Kidney glomerular epithelial cell (primary cell): ENCODE measurements at places on chromosomes 4 and X.
A peak's percentile ranks its signal among the peaks of the same experiment; 100 is the strongest.

DNA sequence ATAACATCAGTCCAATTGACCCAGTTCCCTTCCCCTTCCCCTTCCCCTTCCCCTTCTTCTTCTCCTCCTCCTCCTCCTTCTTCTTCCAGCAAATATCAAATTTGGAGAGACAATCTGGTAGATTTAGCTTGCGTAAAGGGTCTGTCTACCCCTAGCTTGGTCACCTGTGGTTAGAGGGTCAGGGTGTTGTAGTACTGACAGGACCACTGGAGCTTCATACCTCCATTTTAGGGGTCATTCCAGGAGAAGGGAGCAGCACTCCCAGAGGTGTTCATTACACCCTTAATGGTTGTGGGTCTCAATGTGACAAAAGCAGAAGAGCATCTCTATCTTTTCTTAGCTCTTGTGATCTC, 3.7 kb upstream of the FGB start:
- DNase-seq = no peak

- DNase-seq = no peak
Measured at GRCh38 chr4:48792348-48793006, 12.4 kb upstream of the FRYL start.

- DNase-seq = no peak
Measured at GRCh38 chr4:153777421-153777820, 11.5 kb downstream of the SFRP2 start.

- DNase-seq = peak; percentile 23
Measured at GRCh38 chr4:13483768-13484121, 395 bp downstream of the RAB28 start.

DNA sequence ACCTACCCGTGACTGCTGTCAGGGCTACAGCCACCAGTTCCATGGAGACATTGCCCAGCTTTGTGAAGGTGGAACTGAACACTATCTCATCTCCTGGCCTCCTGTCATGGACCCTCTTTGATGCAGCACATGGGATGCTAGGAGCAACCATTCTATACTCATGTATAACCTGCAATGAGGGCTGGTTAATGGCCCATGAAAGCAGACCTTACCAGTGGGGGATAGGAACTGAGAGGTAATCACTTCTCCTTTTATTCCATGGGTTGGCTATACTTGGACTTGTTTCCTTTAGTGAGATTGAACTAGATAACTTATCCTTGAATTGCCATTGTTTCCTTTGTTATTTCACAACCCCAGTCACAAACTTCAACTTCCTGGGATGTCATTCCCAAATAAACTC, 310.6 kb downstream of the BMPR1B start:
- DNase-seq = no peak

- DNase-seq = no peak
Measured at GRCh38 chrX:27903960-27904359, 77.3 kb downstream of the DCAF8L1 start.

GRCh38 chrX:47498411-47498810, 15.4 kb upstream of the ZNF41 start:
- no peak for DNase-seq

GRCh38 chrX:24396236-24396930, 35.9 kb downstream of the SUPT20HL1 start:
- DNase-seq = peak; percentile 61

DNA sequence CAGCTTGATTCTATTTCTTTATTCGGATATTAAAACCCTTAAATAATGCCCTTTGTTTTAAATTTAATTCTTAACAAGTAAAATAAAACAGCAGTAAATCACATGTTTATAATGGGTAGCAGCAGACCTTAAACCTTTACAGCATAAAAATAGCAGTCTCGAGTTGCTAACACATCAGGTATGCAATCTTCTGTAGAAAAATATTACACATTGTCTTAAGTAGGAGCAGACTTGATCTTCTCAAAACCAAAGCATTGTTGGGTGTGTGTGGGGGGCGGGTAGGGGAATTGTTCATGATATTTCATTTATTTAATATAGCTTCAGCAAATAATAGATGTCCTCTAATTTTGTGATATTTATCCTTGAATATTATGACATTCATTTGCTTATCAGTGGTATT, 331.4 kb downstream of the PCDH7 start:
- DNase-seq = no peak

GRCh38 chrX:38599796-38600755, 38.7 kb downstream of the TSPAN7 start:
- no peak for DNase-seq

DNA sequence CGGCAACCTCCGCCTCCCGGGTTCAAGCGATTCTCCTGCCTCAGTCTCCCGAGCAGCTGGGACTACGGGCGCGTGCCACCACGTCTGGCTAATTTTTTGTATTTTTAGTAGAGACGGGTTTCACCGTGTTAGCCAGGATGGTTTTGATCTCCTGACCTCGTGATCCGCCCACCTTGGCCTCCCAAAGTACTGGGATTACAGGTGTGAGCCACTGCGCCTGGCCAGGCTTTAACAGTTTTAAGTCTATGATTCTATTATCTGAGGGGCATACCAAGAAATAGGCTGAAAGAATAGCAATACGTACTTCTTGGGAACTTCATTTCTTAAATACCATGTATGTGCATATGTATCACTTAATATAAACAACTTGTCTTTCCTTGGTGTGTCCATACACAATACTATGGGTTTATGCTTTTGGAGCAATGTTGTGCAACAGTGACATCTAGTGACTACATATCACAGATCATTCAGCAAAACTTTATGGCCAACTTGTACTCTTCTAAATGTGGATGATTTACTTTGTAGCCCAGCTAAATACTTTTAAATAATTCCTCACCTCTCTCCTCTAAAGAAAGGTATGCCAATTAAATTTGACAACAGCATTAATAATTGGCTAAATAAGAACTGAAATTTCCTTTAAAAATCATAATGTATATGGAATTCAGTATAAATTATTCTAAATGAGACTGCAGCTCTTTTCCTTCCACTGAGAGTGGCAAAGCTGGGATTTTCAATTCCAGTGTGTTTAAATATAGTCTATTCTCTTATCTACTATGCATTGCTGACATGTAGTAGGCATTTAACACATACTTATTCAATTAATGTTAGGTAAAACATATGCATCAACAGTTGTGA, 10.4 kb downstream of the SLC9B1 start:
- DNase-seq = peak; percentile 58

GRCh38 chrX:47574076-47574546, 8.1 kb upstream of the TIMP1 start:
- no peak for DNase-seq

GRCh38 chr4:113404841-113405240, 355.4 kb downstream of the ANK2 start:
- DNase-seq = no peak

- no peak for DNase-seq
Measured at GRCh38 chrX:151825007-151825406, 87.7 kb upstream of the MAGEA4 start.

DNA sequence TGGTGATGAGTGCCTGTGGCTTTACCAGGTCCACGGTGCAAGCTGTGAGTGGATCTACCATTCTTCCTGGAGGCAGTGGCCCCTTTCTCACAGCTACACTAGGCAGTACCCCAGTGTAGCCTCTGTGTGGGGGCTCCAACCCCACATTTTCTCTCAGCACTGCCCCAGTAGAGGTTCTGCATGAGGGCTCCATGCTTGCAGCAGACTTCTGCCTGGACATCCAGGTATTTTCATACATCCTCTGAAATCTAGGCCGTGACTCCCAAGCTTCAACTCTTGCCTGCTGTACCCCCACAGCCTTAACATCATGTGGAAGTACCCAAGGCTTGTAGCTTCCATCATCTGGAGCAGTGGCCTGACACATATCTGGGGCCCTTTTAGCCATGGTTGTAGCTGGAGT, 90.1 kb downstream of the SH3BGRL start:
- no peak for DNase-seq

GRCh38 chr4:184400375-184400870, 73.9 kb downstream of the IRF2 start:
- DNase-seq = peak; percentile 40

GRCh38 chrX:346034-346813, 27.6 kb upstream of the GTPBP6 start:
- no peak for DNase-seq

- no peak for DNase-seq
Measured at GRCh38 chrX:130285069-130285620, 16.4 kb upstream of the ZNF280C start.

GRCh38 chr4:153138736-153139135, 65.5 kb upstream of the TRIM2 start:
- DNase-seq = no peak

DNA sequence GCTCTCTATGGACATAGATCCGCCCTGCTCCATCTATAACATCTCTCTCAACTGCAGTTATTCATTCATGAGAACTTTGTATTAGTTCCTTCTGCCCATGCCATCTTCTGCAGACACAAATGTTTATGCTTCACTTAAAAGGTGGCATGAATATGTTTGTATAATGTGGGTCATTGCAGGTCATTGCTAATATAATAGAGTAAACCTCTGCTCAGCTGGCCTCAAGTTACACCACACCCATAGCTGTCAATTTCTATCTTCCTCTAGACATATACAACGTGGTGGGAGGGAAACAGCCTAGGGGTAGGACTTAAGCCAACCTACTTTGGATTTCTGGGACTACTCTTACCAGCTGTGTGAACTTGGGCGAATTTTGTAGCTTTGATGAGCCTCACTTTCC, 129.8 kb downstream of the ATXN3L start:
- DNase-seq = no peak

DNA sequence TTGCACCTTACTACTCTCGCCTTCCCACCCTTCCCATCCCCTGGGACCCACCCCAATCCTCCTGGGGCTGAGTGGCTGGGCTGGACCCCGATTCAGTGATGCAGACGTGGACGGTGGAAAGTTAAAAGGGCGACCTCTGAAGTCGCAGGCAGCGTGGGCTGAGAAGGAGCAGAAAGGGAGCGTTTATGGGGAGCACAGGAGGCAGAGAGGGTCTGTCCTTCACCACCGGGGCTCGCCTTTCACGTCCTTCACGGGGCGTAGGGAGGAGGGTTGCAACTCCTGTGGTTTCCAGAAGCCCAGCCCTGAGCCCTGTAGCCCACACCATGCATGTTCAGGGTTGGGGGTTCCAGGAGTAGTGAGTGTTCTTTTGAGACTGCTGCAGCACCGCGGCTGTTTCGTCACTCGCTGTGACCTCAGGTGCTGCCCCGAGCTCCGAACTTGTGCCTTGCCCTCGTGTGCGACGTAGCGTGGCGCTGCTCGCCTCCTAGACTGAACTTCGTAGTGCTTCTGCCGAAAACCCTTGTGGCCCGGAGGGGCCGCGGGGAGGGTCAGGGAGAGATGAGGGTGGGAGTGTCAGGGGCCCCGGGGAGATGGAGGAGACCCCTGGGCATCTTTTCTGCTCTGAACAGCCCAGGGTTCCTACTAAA, 1.6 kb downstream of the NHS start:
- DNase-seq = no peak

DNA sequence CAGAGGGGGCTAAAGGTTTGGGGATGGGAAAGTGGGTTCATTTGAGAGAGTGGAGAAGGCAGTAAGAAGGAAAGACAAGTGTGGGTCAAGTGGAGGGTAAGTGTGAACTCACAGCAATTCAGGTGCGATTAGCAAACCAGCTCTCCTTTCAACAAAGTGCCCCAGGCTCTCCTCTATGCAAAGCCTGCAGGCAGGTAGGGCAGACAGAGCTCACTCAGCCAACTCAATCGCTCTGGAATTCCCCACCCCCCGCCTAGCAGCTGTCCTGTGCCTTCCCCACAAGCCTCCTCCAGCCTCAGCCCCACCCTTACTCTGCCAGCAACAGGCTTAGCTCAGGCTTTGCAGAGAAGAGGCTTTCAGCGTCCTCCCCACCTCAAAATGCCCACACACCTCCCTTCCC, 14.8 kb upstream of the MAMLD1 start:
- DNase-seq = peak; percentile 25

DNA sequence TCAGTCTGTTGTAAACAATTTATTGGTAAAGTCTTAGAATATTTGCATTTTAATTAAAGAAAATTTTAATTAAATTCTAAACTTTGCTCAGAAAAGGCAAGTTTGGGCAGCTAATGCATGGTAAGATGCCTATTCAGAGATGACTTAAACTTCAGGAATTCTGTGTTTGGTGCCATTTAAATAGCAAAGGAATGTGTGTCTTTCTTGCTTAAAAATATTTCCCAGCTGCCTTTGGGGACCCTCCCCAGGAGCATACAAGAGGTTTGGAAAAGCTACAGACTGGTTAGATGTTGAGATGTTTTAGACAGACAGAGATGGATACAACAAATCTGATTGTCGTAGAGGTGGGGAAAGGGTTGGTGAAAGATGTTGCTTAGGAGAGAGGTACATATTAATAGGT, 36.5 kb downstream of the AFF2 start:
- DNase-seq = no peak

- DNase-seq = no peak
Measured at GRCh38 chr4:189771696-189772361, 168.8 kb upstream of the FRG1 start.
